ENCODE measurements at places on chromosomes 12 and 14.

DNA sequence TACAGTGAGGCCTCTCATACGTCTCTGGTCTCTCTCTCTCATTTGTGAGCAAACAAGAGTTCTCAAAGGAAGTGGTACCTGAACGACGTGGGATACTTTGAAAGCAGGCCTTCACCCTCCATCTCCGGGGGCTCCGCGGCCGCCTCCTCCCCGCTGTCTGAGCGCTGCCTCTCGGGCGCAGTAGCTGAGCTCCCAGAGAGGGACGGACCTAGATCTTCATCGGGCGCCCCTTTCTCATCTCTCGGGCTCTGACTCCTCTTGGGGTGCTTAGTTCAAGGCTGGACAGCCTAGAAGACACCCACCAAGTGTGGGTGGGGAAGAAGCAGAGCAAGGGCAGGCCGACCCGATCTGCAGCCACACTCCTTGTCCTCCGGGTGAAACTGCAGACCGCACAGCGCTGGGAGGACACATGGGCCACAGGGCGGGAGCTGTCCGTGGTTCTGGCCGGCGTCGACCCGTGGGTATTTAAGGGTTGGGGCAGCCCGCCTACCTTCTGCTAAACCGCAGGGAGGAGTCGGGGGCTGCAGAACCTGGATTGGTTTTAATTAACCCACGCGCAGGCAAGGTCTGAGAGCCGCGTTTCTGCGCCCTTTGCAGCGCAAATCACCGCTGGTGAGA, 92.7 kb downstream of the PAH start:
- peak; percentile 34 for DNase-seq

DNA sequence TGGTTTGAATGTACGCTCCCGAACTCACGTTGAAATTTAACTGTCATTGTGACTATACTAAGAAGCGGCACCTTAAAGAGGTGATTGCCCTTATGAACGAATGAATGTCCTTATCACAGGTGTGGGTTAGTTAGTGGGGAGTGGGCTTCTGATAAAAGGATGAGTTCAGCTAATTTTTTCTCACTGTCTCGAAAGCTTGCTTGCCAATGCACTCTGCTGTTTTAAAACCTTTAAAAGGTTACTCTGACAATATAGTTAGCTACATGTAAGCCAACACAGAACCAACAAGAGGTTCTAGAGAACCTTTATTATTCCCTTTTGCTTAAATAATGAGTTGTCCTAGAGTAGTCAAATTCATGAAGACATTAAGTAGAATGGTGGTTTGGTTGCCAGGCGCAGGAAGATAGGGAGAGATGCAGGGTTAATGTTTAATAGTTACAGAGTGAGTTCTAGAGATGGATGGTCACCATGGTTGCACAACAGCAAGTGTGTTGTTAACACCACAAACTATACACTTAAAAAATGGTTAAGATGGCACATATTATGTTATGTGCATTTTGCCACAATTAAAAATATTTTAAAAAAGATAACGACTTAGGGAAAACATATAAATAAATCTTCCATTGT, 26.3 kb downstream of the RTN1 start:
- DNase-seq: no peak

DNA sequence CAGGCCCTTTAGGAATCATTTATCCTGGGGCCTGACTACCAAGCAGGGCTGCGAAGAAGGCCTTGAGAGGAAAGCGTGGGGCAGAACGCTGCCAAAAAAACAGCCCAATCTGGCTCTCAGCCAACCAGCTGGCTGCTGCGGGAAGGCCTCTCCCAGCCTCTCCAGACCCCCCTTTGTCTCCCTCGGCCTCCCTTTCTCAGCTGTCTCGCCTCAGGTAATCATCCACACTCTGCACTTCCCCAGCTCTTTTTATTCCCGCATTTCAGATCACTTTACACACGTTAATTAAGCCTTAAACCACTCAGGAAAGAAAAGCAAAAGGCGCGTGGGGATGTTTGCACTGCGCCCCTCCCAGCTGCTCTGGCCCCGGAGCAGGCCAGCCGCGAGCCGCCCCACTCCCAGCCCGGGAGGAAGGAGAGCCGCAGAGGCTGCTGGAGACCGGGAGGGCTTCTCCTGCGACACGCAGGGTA, 208.2 kb upstream of the FOXN3 start:
- no peak for DNase-seq

GRCh38 chr12:112875608-112876007, 31.2 kb upstream of the OAS1 start:
- DNase-seq: no peak

GRCh38 chr12:62774794-62775193, 160.2 kb downstream of the PPM1H start:
- DNase-seq: peak; percentile 73

DNA sequence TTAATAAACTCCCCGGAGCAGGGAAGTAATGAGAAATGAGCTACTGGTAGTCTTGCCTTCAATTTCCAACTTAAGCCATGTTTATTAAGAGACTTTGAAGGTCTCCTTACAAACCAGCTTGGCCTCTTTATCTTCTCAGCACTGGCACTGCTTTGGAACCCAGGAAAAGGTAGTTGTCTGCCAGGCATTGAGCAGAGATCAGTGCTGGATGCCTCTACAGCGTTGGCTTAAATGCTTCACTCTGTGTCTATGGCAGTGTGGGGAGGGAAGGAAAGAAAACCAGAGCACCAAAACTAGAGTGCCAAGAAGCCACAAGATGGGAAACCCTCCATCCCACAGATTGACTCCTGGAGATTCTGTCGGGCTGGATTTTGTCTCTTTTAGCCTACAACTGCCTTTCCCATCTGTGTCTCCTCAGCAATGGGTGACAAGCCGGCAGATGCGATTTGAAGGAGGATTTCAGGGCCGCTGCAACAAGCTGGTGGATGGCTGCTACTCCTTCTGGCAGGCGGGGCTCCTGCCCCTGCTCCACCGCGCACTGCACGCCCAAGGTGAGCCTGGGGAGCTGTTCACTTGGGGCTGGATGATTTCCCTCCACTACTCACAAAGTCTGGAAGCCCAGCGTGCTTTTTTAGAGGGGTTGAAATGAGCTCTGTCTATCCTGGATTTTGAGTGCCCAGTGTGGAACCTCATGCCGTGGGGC, 57.3 kb downstream of the FNTB start:
- DNase-seq: no peak

DNA sequence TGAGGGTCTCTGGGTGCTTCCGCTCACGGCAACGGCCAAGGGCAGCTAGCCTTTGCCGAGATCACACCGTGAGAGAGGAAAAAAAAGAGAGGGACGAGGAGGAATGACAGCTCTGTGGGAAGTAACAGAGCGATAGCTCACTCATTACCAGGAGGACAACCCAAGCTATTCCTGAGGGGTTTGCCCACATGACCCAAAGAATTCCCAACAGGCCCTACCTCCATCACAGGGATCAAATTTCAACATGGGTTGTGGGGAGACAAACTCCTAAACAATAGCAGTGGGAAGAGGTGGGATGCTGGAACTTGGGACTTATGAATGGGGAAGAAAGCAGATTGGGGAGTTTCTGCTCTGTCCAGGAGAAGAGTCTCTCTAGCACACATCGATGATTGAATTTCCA, 180.6 kb downstream of the LRRK2 start:
- DNase-seq: no peak

DNA sequence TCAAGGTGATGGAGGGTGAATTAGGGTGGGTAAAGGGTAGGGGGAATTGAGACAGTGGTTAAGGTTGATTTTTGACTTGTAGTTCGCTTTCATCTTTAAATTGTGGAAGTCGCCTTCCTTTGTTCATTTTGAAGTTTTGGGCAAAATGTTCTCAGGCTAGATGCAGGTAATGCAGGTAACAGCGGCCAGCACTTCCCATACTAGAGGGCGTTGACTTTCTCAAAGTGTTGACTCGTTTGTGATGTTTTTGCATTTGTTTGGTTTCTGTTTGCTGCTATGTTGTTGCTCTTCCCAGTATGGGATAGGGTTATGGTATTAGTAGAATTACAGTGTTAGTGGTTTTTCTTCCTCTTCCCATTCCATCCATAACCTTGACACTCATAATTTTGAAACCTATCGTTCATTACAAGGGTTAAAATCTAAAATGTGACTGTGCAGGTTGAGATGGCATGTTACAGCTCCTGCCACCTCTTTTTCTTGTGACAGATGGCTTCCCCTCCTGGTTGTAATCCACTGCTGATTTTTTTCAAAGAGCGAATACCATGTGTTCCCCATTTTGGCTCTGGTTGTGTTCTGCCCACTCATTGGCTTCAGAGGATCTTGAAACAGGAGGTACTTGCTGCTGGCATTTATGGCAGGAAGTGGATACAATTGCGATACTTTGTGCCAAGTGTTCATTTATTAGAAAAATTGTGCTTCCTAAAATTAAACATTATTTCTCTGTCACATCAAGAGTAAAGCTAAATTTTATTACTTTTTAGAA, 57.1 kb downstream of the ERC1 start:
- peak; percentile 79 for DNase-seq

GRCh38 chr14:76019676-76020075, 34.1 kb downstream of the IFT43 start:
- no peak for DNase-seq

DNA sequence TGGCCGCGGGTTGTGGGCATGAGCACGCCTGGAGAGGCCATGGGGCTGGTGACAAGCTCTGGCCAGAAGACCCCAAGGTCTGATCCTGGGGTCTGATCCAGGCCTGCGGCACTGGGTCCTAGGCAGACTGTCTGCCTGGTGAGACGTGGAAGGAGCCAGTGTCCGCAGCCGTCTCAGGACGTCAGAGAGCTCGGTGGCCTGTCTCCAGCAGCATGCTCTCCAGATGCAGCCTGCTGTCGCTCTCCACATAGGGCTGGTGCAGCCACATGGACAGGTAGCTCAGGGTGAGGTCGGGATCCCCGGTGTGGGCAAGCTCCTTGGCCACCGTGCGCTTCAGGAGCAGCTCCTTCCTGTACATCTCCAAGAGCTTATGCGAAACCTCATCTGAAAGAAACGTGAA, 14.3 kb downstream of the CINP start:
- no peak for DNase-seq

Data from suppressor macrophage (primary cell).